AG08396 (cell line): ENCODE measurements at places on chromosomes 7 and 10.

GRCh38 chr10:16509996-16510395 lies 11.7 kb downstream of the C1QL3 start:
- no peak for DNase-seq

DNA sequence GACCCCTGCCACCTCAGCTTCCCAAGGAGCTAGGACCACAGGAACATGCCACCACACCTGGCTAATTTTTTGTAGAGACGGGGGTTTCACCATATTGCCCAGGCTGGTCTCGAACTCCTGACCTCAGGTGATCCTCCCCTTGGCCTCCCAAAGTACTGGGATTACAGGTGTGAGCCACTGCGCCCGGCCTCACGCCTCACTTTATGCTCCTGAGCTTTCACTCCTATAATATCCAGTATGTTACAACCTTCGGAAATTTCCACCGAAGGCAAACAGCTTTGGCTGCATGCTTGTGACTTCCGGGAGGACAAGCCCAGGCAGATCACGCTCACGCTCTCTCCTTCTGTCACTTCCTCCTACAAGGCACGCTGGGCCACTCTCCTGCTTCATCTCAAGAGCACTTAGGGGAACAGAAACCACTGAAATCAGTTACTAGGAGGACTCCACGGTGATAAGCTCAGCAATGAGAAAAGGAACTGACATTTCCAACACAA lies 4.4 kb upstream of the MAD1L1 start:
- DNase-seq = no peak

- no peak for DNase-seq
Measured at GRCh38 chr10:14843327-14843988, 5.4 kb downstream of the HSPA14 start.

DNA sequence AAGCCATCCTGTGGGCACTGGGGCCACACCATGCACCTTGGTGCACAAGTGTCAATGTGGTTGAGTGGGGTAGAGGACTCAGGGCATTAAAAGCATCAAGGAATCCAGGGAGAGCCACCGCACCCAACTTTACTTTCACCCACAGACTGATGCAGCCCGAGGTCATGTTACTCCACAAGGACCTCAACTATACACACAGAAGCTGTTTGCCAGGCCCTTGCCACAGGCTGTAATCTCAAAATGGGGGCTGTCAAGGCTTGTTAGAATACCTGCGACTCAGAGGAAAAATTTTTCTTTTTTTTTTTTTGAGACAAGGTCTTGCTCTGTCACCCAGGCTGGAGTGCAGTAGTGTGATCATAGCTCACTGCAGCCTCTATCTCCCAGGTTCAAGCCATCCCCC lies 26.5 kb upstream of the KCTD7 start:
- no peak for DNase-seq

GRCh38 chr10:109765838-109766237 lies 157.5 kb downstream of the XPNPEP1 start:
- no peak for DNase-seq

DNA sequence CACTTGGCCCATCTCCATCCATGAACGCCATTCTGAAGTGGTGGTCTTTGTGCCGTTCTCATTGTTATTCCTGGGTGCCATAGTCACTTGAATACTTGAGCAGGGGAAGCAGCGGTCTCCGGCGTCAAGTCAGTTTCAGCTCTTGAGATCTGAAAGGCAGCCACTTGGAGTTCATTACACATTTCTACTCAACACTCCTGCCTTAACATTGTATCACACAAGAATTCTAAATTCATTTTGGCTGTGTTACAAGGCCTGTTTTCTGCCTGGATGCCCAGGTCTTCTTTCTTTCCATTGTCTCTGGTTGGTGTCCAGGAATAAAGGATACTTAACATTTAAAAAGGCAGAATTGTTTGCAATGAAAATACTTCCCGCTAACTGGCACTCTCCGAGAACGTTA lies 69.0 kb upstream of the RAB11FIP2 start:
- no peak for DNase-seq

GRCh38 chr10:822197-822596 lies 109.3 kb downstream of the LARP4B start:
- no peak for DNase-seq

- no peak for DNase-seq
Measured at GRCh38 chr10:71542478-71542877, 145.8 kb downstream of the CDH23 start.

DNA sequence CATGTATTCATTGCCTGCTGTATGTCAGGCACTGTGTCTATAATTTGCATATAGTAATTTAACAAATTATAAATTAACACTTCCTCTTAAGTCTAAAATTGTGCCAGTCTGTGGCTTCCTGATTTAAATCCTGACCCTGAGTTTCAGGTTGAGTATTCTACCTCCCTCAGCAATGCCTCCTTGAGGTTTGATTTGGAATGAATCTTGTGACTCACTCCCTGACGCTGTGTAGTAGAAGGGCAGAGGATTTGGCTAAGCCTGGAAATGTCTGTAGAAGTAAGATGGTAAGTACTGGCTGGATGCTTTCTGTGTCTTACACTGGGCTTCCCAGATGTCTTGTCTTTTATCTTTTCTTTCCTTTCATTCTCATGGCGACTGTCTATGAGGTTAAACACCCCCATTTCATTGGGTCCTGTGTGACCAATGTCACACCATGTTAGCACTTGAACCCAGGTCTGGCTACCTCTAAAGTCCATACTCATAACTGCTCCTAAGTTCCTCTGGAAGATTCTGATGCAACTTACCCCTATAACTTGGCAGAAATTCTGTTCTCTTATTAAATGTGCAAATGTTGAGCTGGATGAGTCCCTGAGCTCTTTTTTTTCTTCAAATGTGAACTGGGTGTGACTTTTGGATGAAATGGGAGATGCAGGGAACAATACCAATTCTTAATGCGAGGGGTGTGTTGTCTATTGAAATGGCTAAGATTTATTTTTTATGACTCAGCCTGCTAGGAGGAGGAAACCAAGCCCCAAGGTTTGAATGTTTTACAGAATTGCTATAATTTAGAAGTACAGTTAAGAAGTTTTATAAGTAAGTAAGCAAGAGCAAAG lies 48.5 kb downstream of the PLCE1 start:
- DNase-seq = peak; percentile 24

DNA sequence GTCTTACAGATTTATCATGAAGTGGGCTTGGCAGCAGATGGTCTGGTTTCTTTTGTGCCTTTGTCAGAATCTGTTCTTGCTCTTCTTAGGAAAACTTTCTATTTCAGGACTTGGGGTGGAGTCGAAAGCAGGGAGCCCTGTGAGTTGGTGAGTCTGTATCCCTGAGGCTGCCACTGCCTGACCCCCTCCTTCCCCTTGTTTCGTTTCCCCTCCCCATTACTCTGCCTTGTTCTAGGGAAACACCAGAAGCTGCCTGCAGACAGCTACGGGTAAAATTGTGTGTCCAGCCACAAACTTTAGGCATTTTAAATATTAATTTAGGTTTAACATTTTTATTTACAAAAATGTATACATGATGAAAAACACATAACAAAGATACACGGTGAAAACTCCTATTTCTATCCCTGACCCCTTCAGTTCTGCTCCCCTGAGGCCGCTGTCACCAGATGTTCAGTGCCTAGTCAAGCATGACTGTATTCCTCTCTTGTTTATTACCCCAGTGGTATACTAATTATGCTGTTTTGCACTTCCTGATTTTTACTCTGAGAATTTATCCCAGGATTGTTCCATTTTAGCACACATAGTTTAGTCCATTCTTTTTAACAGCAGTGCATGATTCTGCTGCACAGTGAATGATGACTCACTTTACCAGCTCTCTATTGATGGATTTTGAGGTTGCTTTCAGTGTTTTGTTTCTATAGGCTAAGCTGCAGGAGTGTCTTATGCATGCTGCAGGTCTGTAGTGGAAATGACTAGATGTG lies 9.1 kb downstream of the TSPAN14 start:
- peak; percentile 47 for DNase-seq
